ENCODE measurements at places on chromosomes 11 and 22. TPM values are rescaled to one million over a fixed set of nuclear protein-coding genes. Genes with fewer than 3 reads are reported as not detected.

GVQW3 gene
- total RNA-seq = 3.4 TPM

LRRC10B gene
- total RNA-seq = 0.13 TPM

CCDC87 gene
- 0.09 TPM for total RNA-seq

DERL3 gene
- total RNA-seq = 0.62 TPM

KCNJ1 gene
- 0.18 TPM for total RNA-seq

OR52E1 gene
- total RNA-seq = not detected

OR5T1 gene
- total RNA-seq = not detected
